ENCODE measurements at places on chromosomes 3 and 15. TPM values are rescaled to one million over a fixed set of nuclear protein-coding genes. Genes with fewer than 3 reads are reported as not detected.

FAM98B gene
- 8.1 TPM for total RNA-seq

SMCO1 gene
- not detected for total RNA-seq

TRIM59 gene
- 44.0 TPM for total RNA-seq

GPR149 gene
- not detected for total RNA-seq

SCG5 gene
- 16.5 TPM for total RNA-seq

STRIT1 gene
- total RNA-seq, result not detected

PPM1L gene
- 0.66 TPM for total RNA-seq

GABRB3 gene
- total RNA-seq, result 0.22 TPM
